ENCODE measurements at places on chromosomes 4 and X. TPM values are rescaled to one million over a fixed set of nuclear protein-coding genes. Genes with fewer than 3 reads are reported as not detected.

GRCh38 chr4:1495416-1496115 is 89.3 kb upstream of the NKX1-1 start:
- H3K4me1 ChIP-seq: no peaks in the 10 kb centered on the region
- no peak overlapping the region for H3K4me3 ChIP-seq
- H3K27ac ChIP-seq: no peak overlapping the region
- H3K27me3 ChIP-seq: no peaks in the 10 kb centered on the region

DNA sequence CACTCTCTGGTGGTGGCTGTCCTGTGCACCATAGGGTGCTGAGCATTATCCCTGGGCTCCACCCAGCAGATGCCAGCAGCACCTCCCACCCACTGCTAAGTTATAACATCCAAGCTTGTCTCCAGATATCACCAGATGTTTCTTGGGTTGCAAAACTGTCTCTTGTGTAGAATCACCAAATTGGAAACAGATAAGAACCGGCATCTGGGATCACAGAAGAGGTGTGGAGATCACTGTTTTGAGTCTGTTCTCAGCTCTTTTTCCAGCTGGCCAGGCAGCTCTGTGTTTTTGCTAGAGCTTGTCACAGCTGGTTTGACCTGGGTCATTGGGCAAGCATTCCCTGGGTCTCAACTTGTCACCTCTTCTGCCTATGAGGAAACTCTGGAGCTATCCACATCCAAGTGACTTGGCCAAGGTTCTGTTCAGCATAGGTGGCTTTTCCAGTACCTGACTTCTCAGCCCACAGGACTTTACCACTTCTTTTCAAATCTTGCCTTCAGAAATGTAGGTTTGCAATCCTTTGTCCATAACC is 15.3 kb upstream of the PUDP start:
- H3K27ac ChIP-seq: no peak overlapping the region
- H3K4me3 ChIP-seq: no peak overlapping the region
- DNase-seq: no peak
- H3K4me1 ChIP-seq: no peaks in the 10 kb centered on the region
- H3K36me3 ChIP-seq: no peaks in the 10 kb centered on the region
- H3K27me3 ChIP-seq: no peaks in the 10 kb centered on the region

DNA sequence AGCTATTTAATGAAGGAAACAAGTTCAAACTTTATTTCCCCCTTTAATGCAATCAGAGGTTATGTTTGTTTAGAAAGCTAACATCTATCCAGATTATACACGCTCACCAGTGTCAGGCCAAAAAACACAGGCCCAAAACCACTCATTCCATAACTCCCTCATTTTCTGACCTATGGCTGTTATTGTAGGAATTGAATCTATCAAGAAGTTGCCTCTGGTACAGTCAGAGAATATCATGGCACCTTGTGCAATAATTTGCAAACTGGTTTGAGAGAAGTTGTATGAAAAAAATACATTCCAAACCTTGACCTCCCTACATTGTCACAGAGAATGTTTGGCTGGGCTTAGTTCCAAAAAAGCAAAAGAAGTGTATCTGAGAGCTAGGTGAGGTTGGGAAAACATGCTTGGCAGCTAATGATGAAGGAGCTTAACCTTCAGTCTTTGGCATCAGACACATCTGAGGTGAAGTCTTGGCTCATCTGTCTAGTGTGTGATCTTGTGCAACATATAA is 591.0 kb downstream of the ANKRD50 start:
- H3K36me3 ChIP-seq: no peaks in the 10 kb centered on the region
- H3K27ac ChIP-seq: no peak overlapping the region
- no peak for DNase-seq
- H3K27me3 ChIP-seq: no peaks in the 10 kb centered on the region
- no peaks in the 10 kb centered on the region for H3K4me1 ChIP-seq

The MCF2 gene
- not detected for total RNA-seq

The HNRNPD gene
- 176 TPM for total RNA-seq
